ENCODE measurements at places on chromosomes 13 and 19.

- DNase-seq = peak; percentile 1
Observed at GRCh38 chr13:63636316-63636993, 2220.8 kb upstream of the PCDH20 start.

DNA sequence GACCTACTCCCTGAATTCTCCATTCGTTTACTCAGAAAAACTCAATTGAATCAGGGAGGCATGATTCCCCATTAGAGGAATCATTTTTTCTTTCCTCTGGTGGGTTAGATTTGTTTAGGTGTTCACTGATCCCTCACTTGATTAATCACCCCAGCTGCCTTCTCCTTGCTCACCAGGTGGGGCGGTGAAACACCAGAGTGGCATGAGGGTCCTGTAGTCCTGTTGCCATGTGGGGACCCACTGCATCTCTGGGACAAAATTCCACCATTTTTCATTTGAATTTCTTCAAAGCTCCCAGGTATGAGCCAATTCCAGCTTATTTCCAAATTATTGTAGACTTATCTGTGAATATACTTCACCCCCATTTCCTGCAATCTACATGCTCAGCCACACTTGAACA lies 462.7 kb upstream of the ZNF507 start:
- no peak for DNase-seq

DNA sequence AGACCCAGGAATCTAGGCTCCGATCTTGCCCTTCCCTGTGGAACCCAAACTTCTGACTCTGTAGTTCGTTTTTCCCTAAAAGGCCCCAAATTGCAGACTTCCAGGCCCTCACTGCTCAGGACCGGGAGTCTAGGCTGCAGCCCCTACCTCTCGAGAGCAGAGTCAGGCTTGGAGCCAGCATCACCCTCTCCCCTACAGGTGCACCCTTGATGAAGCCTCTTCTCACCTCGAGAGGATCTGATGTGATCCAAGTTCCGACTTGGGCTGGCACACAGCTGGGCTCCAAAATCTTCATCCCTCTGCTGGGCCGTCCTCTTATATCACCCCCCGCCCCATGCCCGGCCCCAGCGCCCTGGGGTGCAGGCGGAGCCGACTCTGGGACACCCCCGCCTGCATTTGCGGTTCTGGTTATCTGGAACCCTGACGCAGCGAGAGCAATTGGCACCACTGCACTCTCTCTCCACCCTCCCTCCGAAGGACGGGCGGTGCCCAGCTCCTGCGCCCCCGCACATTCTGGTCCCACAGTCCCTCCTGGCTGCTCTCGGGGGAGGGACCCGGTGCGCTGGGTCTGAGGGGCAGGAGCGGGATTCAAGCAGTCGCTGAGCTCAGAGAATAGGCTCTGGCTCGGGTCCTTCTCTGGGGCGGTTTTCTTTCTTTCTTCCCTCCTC lies at the start of gene KLK7:
TSS of gene KLK7 (minus strand) at position 293 of the 668 bp plus-strand sequence. CDS start 1,518 bp downstream, outside the sequence.
- DNase-seq = no peak

- no peak for DNase-seq
Observed at GRCh38 chr13:109314101-109314500, 472.3 kb downstream of the IRS2 start.

DNA sequence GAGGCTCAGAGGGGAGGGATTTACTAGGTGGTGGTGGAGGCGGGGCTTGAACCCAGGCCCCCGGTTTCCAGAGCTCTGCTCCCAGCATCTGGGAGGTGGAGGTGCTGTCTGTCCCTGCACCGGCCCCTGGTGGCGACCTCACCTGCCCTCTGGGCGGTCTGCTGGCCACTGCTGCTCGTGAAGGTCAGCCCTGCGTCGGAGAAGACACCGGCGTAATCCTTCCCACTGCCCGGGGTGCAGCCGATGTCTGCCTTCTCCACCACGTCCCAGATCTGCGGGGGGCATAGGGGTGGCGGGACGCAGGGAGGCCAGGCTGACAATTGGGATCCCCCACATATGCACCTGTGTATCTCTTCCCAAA lies 12.8 kb downstream of the C3 start:
- no peak for DNase-seq

DNA sequence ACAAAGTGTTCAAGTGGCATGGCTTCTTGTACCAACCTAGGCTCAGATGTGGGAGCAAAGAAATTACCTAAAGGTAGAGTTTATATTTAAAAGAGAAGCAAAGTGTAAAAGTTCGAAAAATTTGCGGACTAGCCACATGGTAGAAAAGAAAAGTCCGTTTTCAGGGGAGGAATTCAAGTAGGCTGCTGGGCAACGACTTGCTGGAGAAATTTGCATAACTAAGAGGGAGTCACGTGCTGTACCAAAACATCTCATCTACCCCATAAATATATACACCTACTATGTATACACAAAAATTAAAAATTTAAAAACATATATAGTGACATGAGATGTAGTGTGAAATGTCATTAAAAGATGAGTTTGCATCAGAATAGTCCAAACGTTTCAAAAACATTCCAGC lies 2.1 kb upstream of the LAIR1 start:
- no peak for DNase-seq

DNA sequence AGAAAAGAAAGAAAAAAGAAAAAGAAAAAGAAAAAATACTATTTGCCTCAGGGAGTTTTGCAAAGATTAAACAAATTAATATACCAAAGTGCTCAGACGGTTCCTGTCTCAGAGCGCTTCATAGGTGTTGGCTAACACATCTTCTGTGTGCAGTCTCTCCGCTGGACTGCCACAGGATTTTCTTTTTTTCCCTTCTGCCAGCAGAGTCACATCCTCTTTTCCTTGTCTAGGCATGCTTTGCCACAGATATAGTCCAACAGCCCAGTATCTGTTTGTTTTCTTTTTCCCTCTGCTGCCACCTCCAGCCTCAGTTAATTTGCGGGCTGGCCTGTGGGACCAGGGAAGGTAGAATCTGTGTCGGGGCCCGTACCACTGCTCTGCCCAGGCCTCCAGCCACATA lies 3.4 kb upstream of the URAD start:
- no peak for DNase-seq

DNA sequence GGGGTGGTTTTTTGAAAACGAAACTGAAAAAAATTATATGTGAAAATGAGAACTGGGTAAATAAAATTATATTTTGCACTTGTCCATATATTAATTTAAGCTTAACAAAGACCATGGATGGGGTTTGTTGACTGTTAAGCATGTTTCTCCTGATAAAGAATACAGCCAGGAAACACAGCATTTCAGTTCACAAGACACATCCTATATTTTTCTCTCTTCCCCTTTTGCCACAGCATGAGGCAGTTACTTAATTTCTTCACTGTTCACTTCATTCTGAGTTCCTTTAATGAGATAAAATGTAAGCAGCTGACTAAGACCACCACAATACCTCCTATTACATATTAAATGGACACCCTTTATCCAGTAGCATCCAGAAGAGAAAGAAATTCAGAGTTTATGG lies 64.0 kb downstream of the RXFP2 start:
- DNase-seq = no peak

GRCh38 chr13:110425444-110425780 lies 118.3 kb downstream of the COL4A2 start:
- no peak for DNase-seq

GRCh38 chr13:95745752-95746151 lies 68.8 kb downstream of the DNAJC3 start:
- no peak for DNase-seq

GRCh38 chr13:99738626-99739025 lies 232.9 kb downstream of the ZIC5 start:
- DNase-seq = no peak

- peak; percentile 11 for DNase-seq
Observed at GRCh38 chr13:33284916-33285315, 639 bp downstream of the STARD13 start.

- no peak for DNase-seq
Observed at GRCh38 chr13:98180092-98180491, 3.0 kb upstream of the RNF113B start.

DNA sequence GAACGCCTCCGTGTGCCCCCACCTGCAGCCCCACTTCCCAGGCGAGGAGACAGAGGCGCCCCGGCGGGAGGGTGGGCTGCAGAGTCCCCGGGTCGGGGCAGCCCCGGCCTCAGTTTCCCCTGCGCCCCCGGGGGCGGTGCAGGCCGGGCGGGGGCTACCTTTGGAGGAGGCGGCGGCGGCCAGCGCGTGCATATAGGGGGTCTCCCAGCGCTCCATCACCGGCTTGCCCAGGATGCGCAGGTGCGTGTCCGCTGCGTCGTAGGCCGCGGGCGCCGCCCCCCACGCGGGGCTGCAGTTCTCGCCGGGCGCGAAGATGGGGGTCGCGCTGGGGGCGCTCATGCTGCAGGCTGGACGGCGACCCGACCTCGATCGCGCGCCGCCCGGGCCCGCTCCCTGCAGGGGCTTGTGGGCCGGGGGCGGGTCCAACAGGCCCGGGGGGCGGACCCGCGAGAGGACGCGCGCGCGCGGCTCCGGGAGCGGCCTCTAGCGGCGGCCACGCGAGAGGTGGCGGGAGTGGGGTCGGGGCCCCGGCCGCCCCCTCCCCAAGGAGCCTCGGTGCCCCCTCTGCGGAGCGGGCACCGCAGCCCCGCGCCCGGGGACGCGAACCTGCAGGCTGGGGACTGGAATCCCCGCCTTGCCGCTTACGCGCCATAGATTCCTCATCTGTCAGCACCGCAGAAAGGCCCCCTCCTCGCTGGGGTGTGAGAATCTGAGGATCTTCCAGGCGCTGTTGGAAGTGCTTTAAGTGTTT lies at the start of gene GAMT:
TSS of gene GAMT (minus strand) at position 405 of the 751 bp plus-strand sequence. CDS start at position 339, 66 bp downstream.
- DNase-seq = peak; percentile 92

DNA sequence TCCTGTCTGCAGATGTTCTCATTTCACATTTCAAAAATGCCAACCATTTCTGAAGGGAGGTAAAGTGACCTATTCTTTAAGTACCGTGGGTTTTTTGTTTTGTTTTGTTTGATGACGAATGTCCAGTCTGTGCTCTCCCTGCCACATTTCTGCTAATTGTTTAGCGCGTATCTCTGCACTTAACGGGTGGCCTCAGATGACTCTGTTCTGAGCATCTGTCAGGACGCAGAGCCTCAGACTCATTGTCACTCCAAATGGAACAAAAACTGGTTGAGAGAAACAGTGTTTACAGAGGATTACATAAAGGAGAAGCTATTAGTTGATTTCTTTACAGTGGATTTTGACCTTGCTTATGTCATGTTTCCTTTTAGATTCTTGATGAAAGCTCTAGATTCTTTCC lies 23.7 kb downstream of the TPP2 start:
- no peak for DNase-seq

DNA sequence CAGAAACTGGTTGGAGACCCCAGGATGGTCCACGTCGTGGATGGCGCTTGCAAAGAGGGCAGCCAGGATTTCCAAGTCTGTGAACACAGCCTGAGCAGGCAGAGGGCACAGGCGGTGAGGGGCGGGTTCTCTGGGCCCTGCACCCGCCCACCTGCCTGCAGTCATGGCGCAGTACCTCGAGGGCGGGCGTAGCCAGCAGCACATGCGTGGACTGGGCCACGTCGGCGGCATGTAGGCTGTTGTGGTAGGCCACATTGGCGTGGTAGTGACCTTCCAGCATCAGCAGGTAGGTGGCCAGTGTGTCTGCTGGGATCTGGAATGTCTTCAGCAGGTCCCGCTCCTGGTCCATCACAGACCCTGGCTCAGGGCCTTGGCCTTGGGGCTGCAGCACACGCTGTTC lies 8.1 kb downstream of the PDE4C start:
- DNase-seq = no peak

DNA sequence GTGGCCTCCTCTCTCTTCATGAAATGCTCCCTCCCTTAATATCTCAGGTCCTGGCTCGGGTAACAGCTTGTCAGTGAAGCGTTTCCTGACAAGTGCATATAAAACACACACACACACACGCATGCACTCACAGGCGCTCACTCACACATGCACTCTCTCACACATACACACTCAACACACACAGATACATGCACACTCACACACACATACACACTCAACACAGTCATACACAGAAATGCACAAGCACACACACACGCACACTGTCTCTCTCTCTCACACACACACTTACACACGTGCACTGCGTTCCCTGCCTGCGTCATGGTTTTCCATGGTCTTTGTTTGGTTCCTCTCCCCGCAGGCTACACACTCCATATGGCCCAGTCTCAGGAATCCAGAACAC lies 344.1 kb downstream of the UQCRFS1 start:
- DNase-seq = no peak

DNA sequence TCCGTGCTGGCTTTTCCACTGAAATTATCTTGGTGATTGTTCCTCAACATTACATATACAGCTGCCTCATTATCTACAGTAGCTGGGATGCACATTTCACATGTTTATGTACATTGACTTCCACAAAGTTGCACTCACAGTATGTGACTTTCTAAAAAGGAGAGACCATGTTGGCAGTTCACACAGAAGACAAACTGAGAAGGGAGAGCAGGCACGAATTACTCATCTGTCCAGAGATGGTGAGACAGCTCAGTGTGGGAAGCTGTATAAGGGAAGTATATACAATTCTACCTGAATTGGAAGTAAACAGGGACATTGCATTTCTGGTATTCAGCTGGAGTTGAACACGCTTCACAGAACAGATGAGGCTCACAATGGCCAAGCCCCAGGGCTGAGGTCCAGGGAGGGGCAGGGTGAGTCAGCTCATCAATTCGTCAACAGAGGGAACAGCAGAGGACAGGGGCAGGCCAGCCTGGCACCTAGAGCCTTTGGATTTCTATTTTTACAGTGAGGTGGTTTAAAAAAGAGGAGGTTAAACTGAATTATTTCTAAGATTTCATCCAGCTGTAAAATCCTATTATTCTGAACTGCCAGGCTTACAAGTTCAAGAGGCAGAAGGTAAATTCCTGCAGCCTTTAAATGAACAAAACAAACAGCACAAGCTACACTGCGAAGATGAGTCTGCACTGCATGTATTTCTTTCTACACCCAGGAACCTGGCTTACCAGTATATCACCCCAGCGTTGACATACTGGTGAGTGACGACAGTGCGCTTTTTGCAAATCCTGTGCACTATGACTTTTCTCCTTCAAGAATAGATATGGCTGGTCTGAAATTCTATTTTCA lies 9.8 kb downstream of the PARP4 start:
- DNase-seq = peak; percentile 67

DNA sequence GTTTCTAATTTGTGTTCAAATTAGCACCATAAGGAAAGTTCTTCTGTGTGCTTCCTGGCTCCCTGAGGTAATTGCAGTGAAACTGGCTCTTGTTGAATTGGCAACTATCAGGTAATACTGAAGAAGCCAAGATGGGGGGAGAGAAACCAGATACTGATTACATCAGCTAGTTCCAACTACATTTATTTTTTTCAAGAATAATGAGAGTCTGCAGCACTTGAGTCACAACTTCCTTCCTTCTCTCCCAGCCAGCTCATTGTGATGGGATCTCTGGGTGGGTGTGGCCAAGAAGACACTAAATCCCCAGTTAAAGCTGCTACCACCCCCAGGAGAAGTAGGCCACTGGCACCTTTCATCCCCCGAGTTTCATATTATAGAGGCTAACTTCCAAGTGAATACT lies 100.7 kb upstream of the RXFP2 start:
- peak; percentile 79 for DNase-seq

- peak; percentile 95 for DNase-seq
Observed at GRCh38 chr19:58559275-58560006, 1.0 kb upstream of the UBE2M start.

- DNase-seq = no peak
Observed at GRCh38 chr19:38617764-38618589, at the start of gene MAP4K1. TSS of gene MAP4K1 (minus strand) at chr19:38617953. CDS start at chr19:38617895, 58 bp downstream.
